ENCODE measurements at places on chromosomes 2 and 18.

DNA sequence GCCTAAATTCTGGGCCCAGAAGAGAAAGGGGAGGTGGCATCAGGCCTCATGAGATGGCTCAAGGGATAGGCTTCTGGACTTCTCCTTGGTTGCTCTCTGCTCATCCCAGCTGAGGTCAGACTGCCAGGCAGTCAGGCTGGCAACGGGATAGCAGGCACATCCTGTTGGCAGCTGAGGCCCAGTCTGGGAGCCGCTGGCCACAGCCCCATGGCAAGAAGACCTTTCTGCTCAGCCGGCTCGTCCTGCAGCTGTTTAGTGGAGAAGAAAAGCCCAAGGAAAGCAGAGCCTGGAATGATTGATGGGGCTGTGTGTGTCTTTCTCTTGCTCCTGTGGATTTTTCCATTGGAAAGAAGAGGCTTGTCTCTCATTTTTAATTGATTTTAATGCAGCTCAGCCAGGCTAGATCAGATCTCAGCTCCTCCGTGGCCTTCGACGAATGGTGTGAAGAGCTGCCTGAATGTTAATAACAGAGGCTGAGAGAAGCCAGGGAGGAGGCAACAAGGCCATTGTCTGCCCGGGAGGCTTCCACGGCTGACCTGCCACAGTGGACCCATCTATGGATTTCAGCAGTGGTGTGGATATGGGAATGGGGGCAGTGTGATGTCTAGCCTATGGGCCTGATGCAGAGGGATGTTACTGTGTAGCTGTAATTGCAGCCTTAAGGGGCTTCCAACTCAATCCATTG is 99.5 kb downstream of the HS1BP3 start:
- DNase-seq = no peak

DNA sequence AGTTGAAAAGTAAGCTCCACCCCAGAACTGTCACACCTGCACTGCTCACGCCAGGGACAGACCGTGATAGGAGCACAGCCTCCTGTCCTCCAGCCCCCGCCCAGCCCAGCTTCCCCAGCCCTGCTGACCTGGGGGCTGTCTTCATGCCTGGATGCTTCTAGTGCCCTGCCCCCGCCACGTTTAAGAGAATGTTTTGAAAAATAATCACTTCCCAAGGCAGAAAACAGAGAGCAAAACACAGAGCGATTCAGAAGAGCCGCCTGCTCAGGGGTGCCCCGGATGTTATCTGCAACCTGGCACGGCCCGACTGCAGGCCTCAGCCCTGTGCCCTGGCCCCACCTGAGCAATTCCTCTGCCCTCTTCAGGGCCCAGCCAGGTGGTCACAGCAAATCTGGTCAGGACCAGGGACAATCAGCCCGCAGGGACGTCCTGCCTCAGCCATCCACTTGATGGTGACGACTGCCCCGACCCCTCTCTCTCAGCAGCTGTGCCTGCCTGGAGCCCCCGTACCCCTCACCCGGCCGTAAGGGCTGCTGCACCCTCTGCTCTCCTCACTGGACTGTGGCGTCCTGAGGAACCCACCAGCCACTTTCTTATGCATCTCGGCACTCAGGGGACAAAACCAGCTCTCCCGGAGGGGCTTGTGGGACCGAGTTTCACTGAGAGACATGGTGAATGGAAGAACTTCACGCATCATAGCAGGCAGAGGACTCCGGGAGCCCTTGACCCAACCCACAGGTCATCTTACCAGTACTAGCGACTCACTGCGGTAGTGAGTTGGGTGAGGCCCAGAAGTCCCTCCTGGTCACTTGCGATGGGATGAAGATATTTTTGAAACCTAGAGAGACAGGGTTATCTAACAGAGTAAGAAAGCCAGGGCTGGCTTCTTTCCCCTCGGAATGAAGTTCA is 30.2 kb downstream of the ADI1 start:
- no peak for DNase-seq

- DNase-seq = no peak
Observed at GRCh38 chr2:133579274-133579673, 11.0 kb upstream of the NCKAP5 start.

DNA sequence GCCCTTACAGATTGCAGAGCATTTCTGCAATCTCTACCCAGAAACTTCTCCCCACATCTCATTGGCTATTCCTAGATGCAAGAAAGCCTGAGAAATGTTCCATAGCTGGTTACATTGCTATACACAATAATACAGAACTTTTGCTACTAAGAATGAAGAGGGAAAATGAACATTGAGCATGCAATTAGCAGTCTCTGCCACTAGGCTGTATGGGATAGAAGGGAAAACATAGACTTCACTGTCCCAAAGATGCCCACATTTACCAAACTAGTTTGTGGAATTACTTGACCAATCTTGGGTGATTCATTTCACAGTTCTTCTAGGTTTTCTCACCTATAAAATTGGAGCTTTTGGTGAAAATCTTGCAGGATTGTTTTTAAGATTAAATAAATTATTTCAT is 265.7 kb upstream of the NT5C1B start:
- DNase-seq = no peak

Measured in CD4-positive, alpha-beta T cell treated with Interleukin-2 at 100 ng/mL for 4 hours (primary cell).